ENCODE measurements at places on chromosomes 3 and 15. TPM values are rescaled to one million over a fixed set of nuclear protein-coding genes. Genes with fewer than 3 reads are reported as not detected.
A peak's percentile ranks its signal among the peaks of the same experiment; 100 is the strongest.

- no peaks in the 10 kb centered on the region for H3K36me3 ChIP-seq
- H3K4me1 ChIP-seq = no peaks in the 10 kb centered on the region
- H3K4me3 ChIP-seq = no peak overlapping the region
- no peak overlapping the region for H3K27ac ChIP-seq
- H3K27me3 ChIP-seq = no peaks in the 10 kb centered on the region
Observed at GRCh38 chr15:88742161-88742560, 61.1 kb upstream of the ACAN start.

DNA sequence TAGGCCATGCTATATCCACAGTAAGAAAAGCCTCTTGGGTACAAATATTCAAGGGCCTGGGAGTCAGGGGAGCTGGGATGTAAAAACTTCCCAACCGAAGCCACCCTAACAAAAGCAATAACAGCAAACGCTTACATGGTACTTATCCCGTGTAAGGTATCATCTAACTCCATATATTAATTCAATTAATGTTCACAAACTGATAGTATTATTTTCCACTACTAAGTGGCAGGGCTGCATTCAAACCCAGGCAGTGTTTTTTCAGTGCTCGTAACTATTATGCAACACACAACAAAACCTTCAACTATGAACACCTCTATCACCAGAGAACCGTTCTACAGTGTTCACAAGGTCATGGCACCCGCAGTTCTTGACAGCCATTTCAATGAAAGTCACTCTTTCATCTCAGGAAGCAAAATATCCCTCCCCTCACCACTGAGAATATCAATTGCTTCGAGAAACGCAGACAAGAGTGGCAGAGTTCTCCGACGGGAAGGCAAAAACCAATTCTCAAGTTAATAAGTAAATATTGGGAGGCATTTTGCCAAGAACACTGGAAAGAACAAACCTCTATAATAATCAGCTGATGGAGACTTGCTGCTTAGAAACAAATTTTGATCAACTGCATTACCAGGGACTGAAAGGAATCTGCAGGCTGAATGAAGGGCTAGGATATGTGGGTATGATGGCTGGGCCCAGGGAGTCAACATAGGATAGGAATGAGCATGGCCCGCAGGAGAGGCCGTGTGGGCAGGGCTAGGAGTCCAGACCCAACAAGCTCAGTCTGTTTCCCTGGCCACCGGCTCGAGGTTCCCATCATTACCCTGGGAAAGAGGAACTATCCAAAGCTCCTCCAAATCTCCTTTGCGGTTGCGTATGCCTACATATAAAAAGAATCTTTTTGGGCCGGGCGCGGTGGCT is 72.3 kb downstream of the XXYLT1 start:
- no peak for DNase-seq
- H3K27ac ChIP-seq = no peak overlapping the region
- peaks cover 34% of the 10 kb centered on the region for H3K4me1 ChIP-seq
- peaks cover 1% of the 10 kb centered on the region for H3K27me3 ChIP-seq
- H3K4me3 ChIP-seq = no peak overlapping the region

Gene ZNF620
- polyA plus RNA-seq = 4.7 TPM

DNA sequence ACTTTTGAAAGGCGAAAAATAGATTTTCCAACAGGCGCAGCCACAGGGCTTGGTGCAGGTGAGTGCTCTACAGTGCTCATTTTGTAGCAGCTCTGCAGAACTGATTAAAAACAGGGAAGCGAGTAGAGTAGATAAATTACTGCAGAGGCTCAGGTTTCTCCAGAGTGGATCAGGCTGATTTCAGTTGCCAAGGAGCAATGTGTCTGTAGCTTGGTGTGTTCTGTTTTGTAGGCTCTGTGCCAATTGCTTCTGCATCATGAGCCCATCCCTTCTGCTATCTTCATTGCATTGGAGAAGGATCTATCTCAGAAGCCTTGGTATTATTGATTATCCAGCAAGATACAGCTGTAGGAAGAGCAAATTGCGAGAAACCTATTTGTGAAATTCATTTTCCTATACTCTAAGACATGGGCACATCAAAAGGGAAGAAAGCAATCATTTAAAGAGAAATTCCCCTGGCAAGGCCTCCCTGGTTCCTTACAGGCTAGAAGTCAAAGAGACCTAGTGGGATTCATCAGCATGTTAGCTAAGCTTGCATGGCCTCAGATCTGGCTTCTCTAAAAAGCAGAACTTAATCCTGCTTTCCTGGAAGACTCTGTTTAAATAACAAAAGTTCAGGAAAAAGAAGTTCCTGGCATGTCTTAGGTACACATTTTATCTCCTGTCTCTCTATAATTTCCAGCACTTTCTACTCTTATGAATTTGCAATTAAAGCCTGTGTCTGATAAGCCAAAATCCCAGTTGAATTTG is 432.4 kb upstream of the ATP10A start:
- H3K4me1 ChIP-seq = no peaks in the 10 kb centered on the region
- H3K4me3 ChIP-seq = no peak overlapping the region
- H3K27me3 ChIP-seq = peaks cover 1% of the 10 kb centered on the region

Gene NRG4
- polyA plus RNA-seq = not detected

Gene DOCK3
- polyA plus RNA-seq = 0.06 TPM

DNA sequence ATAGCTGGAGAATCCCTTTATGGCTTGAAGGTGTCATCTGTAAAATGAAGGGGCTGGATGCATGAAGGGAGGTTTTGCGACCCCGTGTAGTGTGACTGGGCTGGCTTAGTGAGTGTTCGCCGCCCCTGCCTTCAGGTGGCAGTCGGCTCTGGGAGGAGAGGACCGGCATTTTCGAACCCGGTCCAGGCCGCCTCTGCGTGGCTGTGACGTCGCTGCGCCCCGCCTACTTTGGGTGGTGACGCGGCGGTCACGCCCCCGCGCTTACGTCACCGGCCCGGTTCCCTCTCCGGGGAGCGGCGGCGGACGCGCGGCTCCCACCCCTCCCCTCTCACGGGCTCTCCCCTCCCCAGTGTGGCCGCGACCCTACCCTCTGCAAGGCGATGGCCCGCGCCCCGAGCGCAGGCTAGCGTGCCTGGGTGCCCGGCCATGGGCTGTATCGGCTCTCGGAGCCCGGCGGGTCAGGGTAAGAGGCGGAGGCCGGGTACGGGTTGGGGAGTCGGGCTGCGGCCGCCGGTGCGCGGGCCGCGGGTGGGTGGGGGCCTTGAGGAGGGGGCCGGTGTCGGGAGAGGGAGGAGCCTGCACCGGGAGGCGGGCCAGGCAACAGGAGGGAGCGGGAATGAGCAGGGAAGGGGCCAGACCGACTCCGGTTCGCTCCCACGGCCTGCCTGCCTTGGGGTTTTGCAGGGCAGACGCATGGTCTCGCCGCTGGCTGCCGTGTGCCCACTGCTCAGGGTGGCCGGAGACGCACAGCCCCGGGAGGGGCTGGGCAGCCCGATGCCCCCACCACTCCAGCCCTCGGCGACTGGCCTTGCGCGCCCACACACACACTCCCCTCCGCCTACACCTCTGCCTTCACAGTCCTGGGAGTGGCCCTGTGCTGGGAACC is 1.5 kb upstream of the FAM131A start:
- peaks cover 9% of the 10 kb centered on the region for H3K36me3 ChIP-seq
- DNase-seq = peak; percentile 88
- peaks cover 21% of the 10 kb centered on the region for H3K4me1 ChIP-seq
- H3K4me3 ChIP-seq = peak overlapping the region; percentile 90
- H3K27me3 ChIP-seq = peaks cover 7% of the 10 kb centered on the region

Gene PPP1R14D
- not detected for polyA plus RNA-seq

GRCh38 chr3:138862531-138862923 is 27.8 kb upstream of the PIK3CB start:
- H3K27me3 ChIP-seq = no peaks in the 10 kb centered on the region
- H3K4me1 ChIP-seq = peaks cover 2% of the 10 kb centered on the region
- no peak for DNase-seq
- H3K27ac ChIP-seq = no peak overlapping the region
- no peak overlapping the region for H3K4me3 ChIP-seq

GRCh38 chr3:52021489-52022268 is 26.0 kb upstream of the RPL29 start:
- no peaks in the 10 kb centered on the region for H3K27me3 ChIP-seq
- no peak for DNase-seq
- no peaks in the 10 kb centered on the region for H3K36me3 ChIP-seq

DNA sequence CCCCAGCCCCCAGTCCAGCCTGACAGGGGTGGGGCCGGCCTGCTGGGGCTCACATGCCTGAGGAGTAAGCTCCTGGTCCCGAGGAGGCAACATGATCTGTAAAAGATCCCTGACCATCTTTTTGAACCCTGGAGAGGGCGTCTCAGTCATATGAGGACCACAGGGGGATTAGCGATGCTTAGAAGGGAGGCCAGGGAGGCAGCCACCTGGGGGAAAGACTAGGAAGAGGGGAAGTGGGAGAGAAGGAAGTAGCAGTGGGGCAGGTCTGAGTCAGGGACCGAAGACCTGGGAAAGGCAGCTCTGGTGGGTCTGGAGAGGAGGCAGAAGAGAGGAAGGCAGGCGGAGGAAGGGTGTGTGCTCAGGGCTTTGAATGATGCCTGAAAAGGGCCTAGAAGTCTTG is 18.9 kb downstream of the PIF1 start:
- H3K36me3 ChIP-seq = no peaks in the 10 kb centered on the region
- no peak overlapping the region for H3K27ac ChIP-seq
- no peaks in the 10 kb centered on the region for H3K4me1 ChIP-seq
- H3K27me3 ChIP-seq = peaks cover 2% of the 10 kb centered on the region
- no peak overlapping the region for H3K4me3 ChIP-seq
- DNase-seq = no peak

DNA sequence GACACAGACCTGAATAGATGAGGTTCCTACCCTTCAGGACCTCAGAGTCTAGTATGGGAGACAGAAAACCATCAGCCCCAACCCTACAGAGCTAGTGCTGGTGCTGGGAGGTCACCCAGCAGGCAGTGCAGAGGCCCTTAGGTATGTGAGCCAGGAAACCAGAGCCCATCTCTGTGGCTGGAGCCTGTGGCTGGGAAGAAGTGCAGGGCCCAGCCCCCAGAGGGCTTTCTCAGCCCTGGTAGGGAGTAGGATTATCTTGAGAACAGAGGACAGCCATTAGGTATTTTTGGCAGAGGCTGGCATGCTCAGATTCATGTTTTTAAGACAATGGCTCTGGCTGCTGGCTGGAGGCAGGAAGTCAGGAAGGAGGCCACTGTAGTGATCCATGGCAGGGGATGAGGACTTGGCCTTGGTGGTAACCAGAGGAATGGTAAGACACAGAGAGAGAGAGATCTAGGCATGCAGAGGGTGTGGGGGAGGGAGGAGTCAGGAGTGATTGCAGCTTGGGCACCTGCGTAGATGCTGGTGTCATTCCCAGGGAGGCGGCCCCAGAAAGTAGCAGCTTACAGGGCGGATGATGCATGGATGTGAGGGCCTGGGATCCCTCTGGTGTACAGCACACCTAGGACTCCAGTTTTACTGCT is 220.9 kb upstream of the EIF1B start:
- no peak overlapping the region for H3K4me3 ChIP-seq
- no peak for DNase-seq
- H3K4me1 ChIP-seq = no peaks in the 10 kb centered on the region
- no peaks in the 10 kb centered on the region for H3K36me3 ChIP-seq

DNA sequence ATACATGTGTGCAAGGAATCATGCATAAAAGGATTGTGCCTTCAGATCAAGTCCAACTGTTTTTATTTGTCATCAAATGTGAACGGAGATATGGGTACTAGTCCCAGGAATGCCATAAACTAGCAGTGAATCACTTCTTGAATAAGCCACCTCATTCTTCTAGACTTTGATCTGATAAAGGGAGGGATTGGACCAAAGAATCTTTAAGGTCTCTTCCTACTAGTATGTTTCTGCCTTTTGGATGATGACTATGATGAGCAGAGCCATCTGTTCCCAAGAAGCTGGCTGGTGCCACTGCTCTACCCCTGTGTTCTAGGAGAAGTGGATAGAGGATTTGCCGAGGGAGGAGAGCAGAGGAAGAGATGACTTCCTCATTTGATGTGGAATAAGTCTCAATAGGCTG is 28.8 kb upstream of the UACA start:
- no peaks in the 10 kb centered on the region for H3K36me3 ChIP-seq
- H3K27ac ChIP-seq = no peak overlapping the region

GRCh38 chr3:3589715-3590130 is 209.5 kb upstream of the LRRN1 start:
- peak; percentile 64 for DNase-seq
- H3K27ac ChIP-seq = peak overlapping the region; percentile 81
- H3K4me1 ChIP-seq = peaks cover 16% of the 10 kb centered on the region
- H3K36me3 ChIP-seq = no peaks in the 10 kb centered on the region
